Osteoblast (primary cell): ENCODE measurements at places on chromosomes 16 and 17. TPM values are rescaled to one million over a fixed set of nuclear protein-coding genes. Genes with fewer than 3 reads are reported as not detected.
A peak's percentile ranks its signal among the peaks of the same experiment; 100 is the strongest.

GRCh38 chr17:39736319-39737165 is 1.2 kb upstream of the GRB7 start:
- peak; percentile 76 for DNase-seq

- DNase-seq: no peak
These were observed 622.9 kb upstream of the RBFOX1 start for GRCh38 chr16:6709736-6710135.

DNA sequence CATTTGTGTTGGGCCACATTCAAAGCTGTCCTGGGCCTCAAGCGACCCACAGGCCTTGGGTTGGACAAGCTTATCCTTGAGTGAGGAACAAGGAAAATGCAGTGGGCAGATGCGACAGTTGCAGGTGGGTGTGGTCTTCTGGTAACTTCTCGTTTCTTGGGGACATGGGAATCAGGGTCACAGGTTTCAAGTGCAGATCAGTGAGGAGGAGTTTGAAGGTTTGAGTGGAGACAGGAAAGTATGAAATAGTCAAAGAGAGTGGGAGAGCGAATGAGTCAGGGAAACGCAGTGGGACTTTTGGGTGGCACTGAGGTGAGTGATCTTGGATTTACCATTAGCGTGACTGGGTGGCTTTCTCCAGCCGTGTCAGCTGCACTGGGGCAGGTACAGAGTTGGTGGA is 15.4 kb upstream of the CCL22 start:
- no peak for DNase-seq

GRCh38 chr17:40560592-40561293 is 4.5 kb downstream of the CCR7 start:
- peak; percentile 95 for DNase-seq

Gene NPIPA3
- 0.72 and 0.88 TPM in 2 replicates for total RNA-seq

Gene ERCC4
- 9.0 and 10.9 TPM in 2 replicates for total RNA-seq

Gene PRDM7
- not detected in 2 replicates for total RNA-seq

Gene RASD1
- 13.8 and 14.7 TPM in 2 replicates for total RNA-seq
